Heart left ventricle (tissue), 16 donors: ENCODE measurements at places on chromosomes 16 and 17.

DNA sequence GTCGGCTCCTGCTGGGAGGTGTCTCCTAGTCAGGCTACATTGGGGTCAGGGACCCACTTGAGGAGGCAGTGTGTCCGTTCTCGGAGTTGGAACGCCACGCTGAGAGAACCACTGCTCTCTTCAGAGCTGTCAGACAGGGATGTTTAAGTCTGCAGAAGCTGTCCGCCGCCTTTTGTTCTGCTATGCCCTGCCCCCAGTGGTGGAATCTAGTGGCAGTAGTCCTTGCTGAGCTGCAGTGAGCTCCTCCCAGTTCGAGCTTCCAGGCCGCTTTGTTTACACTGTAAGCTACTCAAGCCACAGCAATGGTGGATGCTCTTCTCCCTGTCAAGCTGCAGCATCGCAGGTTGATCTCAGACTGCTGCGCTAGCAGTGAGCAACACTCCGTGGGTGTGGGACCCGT, 36.0 kb downstream of the ITFG1 start:
- no peaks in the 10 kb centered on the region for H3K27me3 ChIP-seq
- H3K36me3 ChIP-seq: peaks cover 56% of the 10 kb centered on the region
- no peaks in the 10 kb centered on the region for H3K4me1 ChIP-seq
- H3K4me3 ChIP-seq: no peak overlapping the region

DNA sequence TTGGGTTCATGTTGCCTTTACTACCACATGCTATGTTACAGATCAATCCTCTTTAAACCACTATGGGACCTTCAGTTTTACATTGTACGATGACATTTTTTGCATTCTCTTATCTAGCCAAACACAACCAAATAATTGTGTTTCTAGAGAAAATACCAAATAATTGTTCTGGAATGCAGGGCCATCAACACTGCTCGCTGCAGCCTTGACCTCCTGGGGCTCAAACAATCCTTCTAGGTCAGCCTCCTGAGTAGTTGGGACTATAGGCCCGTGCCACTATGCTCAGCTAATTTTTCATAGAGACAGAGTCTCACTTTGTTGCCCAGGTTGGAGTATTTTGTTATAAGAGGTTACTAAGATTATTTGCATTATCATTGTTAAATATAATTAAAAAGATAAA, 237.5 kb upstream of the PMFBP1 start:
- no peak overlapping the region for H3K27ac ChIP-seq
- no peak overlapping the region for H3K4me3 ChIP-seq
- H3K4me1 ChIP-seq: no peaks in the 10 kb centered on the region
- H3K27me3 ChIP-seq: no peaks in the 10 kb centered on the region

- H3K4me1 ChIP-seq: peaks cover 35% of the 10 kb centered on the region
- no peak overlapping the region for H3K4me3 ChIP-seq
- H3K27ac ChIP-seq: no peak overlapping the region
- H3K36me3 ChIP-seq: no peaks in the 10 kb centered on the region
Observed at GRCh38 chr17:64607862-64608565, 54.1 kb downstream of the SMURF2 start.

- no peak overlapping the region for H3K27ac ChIP-seq
- no peaks in the 10 kb centered on the region for H3K36me3 ChIP-seq
- no peaks in the 10 kb centered on the region for H3K27me3 ChIP-seq
- no peaks in the 10 kb centered on the region for H3K4me1 ChIP-seq
- no peak overlapping the region for H3K4me3 ChIP-seq
Observed at GRCh38 chr16:59478838-59479237, 744.7 kb upstream of the GOT2 start.

GRCh38 chr16:29993191-29993902, 2.1 kb downstream of the HIRIP3 start:
- H3K4me1 ChIP-seq: peaks cover 3% of the 10 kb centered on the region
- H3K27ac ChIP-seq: no peak overlapping the region
- H3K27me3 ChIP-seq: no peaks in the 10 kb centered on the region
- H3K4me3 ChIP-seq: no peak overlapping the region

GRCh38 chr16:1102921-1103635, 7.0 kb upstream of the C1QTNF8 start:
- H3K36me3 ChIP-seq: no peaks in the 10 kb centered on the region
- H3K4me1 ChIP-seq: peaks cover 12% of the 10 kb centered on the region
- no peak overlapping the region for H3K4me3 ChIP-seq
- peaks cover 15% of the 10 kb centered on the region for H3K27me3 ChIP-seq
- DNase-seq: peak; percentile 85

DNA sequence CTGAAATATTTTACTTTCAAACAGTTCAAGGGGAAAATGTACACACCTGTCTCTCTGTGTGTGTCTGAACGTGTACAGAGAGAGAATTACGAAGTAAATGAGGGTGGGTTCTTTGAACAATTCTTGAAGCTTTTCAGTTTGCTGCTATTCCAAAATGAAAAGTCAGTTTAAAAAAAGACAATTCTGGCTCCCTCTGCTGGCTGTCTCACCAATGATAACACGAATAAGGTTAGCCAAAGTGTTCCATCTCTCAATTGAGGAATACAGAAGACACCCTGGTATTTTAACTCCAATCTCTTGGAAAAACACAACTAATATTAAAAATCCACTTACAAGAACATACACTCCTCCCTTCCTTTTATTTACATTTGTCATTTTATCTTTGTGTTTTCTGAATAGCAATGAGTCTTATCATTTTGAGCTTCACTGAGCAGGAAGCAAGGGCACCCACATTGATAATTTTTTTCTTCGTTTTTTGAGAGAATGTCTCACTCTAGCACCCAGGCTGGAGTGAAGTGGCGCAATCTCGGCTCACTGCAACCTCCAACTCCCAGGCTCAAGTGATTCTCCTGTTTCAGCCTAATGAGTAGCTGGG, 20.5 kb downstream of the EFTUD2 start:
- H3K27me3 ChIP-seq: no peaks in the 10 kb centered on the region
- H3K36me3 ChIP-seq: peaks cover 74% of the 10 kb centered on the region
- no peak overlapping the region for H3K4me3 ChIP-seq
- no peak overlapping the region for H3K27ac ChIP-seq

DNA sequence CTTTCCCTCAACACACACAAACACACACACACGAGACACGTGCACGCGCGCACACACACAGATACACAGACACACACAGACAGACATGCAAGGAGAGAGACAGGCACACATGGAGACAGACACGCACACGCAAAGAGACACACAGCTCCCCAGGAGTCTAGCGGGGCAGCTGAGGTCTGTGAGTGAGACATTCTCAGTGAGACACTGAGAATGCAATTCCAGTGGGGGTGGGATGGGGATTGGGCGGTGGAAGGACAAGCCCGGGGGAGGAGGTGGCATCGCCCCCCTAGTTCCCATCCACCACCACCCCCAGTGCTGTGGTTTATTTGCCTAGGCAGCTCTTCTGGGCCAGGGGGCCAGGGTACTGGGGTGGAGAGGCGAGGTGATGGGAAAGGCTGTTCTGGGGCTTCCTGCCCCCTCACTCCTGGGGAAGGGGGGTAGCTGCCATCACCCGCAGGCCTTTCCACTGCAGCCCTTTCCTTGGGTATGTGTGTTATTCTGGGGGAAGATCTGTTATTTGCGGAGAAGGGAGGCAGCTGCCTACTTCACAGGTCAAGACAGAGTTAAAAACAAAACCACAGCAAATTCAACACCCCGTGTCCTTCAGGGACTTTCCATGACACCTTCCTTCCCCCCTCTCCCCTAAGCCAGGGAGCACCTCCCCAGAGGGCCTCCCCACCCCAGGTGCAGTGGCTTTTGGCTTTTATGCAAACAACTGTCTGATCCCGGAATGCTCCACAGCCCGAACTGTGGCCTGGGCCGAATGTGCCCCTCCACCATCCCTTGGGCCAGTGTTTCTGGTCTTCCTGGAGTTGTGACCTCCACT, 18.0 kb downstream of the GRB7 start:
- H3K4me1 ChIP-seq: peaks cover 16% of the 10 kb centered on the region
- no peaks in the 10 kb centered on the region for H3K36me3 ChIP-seq
- no peaks in the 10 kb centered on the region for H3K27me3 ChIP-seq
- no peak for DNase-seq
- peak overlapping the region; percentile 94 for H3K27ac ChIP-seq

GRCh38 chr17:30248786-30249185, 13.3 kb upstream of the SLC6A4 start:
- H3K4me1 ChIP-seq: peaks cover 12% of the 10 kb centered on the region
- H3K4me3 ChIP-seq: no peak overlapping the region
- peaks cover 67% of the 10 kb centered on the region for H3K36me3 ChIP-seq

DNA sequence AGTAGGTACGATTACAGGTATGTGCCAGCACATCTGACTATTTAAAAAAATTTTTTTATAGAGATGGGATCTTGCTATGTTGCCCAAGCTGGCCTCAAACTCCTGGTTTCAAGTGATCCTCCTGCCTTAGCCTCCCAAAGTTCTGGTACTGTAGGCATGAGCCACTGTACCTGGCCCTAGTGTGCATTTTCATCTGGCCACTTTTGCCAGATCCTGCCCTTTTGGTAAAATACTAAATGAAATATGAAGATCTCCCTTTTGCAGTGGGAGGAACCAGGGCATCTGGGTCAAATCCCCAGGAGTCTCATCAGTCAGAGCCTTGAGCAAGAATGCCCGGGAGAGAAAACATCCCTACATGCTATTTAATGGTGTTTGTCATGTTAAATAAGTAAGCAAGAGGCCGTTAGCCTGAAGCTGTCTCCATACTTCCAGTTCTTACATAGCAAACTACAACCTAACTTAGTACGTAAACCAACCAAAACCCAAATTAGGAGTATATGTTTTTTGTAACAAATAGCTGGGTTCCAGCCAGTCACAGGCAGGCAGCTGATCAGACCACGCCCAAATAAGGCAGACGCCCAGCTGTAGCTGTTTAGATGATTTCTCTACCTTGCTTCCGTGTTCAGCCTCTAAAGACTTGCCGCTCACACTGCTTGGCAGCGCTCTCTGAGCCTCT, 46.5 kb upstream of the CLEC18A start:
- DNase-seq: no peak
- H3K36me3 ChIP-seq: peaks cover 15% of the 10 kb centered on the region
- no peak overlapping the region for H3K4me3 ChIP-seq
- no peaks in the 10 kb centered on the region for H3K27me3 ChIP-seq

- no peaks in the 10 kb centered on the region for H3K4me1 ChIP-seq
- no peaks in the 10 kb centered on the region for H3K36me3 ChIP-seq
- no peak overlapping the region for H3K27ac ChIP-seq
- H3K27me3 ChIP-seq: peaks cover 10% of the 10 kb centered on the region
Observed at GRCh38 chr17:79627184-79627765, 16.4 kb upstream of the RBFOX3 start.

- H3K4me1 ChIP-seq: no peaks in the 10 kb centered on the region
- peaks cover 13% of the 10 kb centered on the region for H3K27me3 ChIP-seq
- H3K36me3 ChIP-seq: no peaks in the 10 kb centered on the region
- H3K27ac ChIP-seq: peak overlapping the region; percentile 85
- peak overlapping the region; percentile 59 for H3K4me3 ChIP-seq
Observed at GRCh38 chr16:57627184-57627871, 1.1 kb upstream of the ADGRG1 start.

- no peak overlapping the region for H3K27ac ChIP-seq
- peaks cover 46% of the 10 kb centered on the region for H3K27me3 ChIP-seq
Observed at GRCh38 chr17:60139438-60140285, 10.1 kb upstream of the CA4 start.

DNA sequence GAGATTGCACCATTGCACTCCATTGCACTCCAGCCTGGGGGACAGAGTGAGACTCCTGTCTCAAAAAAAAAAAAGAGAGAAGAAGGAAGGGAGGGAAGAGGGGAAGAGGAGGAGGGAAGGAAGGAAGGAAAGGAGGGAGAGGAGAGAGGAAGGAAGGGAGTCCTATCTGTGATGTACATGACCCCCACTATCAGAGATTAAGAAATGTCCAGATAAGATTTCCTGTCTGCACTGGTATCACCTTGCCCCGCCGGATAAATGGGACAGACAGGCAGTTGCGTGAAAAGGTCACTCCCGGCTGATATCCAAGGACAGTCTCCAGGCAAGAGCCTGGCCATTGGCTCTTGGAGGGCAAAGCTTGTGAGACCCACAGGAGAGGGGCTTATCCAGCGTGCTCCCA, 5.2 kb upstream of the ZFPM1 start:
- H3K36me3 ChIP-seq: no peaks in the 10 kb centered on the region
- no peak for DNase-seq
- peaks cover 20% of the 10 kb centered on the region for H3K4me1 ChIP-seq
- no peaks in the 10 kb centered on the region for H3K27me3 ChIP-seq
- no peak overlapping the region for H3K4me3 ChIP-seq

DNA sequence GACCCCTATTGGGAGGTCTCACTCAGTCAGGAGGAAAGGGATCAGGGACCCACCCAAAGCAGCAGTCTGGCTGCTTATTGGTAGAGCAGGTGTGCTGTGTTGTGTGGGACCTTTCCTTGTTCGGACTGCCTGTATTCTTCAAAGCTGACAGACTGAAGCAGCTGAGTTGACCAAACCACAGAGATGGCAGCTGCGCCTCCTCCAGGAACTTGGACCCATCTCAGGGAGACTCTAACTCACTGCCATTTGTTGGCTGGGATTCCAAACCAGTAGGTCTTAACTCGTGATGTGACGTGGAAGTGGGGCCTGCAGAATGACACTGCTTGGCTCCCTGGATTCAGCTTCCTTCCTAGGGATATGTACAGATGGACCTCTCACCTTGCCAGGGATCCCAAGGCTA, 9.6 kb upstream of the UQCRC2 start:
- no peak overlapping the region for H3K27ac ChIP-seq
- H3K4me3 ChIP-seq: no peak overlapping the region
- no peaks in the 10 kb centered on the region for H3K36me3 ChIP-seq
- no peak for DNase-seq
- no peaks in the 10 kb centered on the region for H3K4me1 ChIP-seq

DNA sequence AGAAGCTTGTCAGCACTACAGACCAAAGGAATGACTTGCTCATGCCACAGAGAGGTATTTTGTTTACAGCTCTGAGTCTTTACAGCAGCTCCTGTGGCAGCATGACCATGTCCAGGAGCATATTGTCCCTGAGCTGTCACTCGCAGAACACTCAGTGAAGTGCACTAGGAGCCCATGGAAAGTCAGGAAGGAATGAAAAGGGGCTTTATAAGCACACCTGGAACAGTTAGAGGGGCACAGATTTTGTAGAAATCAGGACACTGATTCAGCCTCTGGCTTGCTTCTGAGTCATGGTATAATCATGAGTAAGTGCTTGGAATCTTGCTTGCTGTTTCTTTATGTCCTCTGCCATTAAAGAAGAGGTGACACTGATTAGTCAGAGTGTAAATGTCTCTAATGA, 41.0 kb downstream of the TADA2A start:
- H3K4me1 ChIP-seq: no peaks in the 10 kb centered on the region
- no peak overlapping the region for H3K27ac ChIP-seq
- peaks cover 95% of the 10 kb centered on the region for H3K36me3 ChIP-seq
- H3K27me3 ChIP-seq: no peaks in the 10 kb centered on the region
- H3K4me3 ChIP-seq: no peak overlapping the region
- DNase-seq: no peak

- peaks cover 12% of the 10 kb centered on the region for H3K4me1 ChIP-seq
- peaks cover 7% of the 10 kb centered on the region for H3K27me3 ChIP-seq
- H3K4me3 ChIP-seq: no peak overlapping the region
Observed at GRCh38 chr17:81027038-81027437, 7.9 kb upstream of the BAIAP2 start.
